ENCODE measurements at places on chromosomes 13 and 19.

- DNase-seq, result no peak
These were observed 8.6 kb downstream of the AKAP11 start for GRCh38 chr13:42280537-42280936.

DNA sequence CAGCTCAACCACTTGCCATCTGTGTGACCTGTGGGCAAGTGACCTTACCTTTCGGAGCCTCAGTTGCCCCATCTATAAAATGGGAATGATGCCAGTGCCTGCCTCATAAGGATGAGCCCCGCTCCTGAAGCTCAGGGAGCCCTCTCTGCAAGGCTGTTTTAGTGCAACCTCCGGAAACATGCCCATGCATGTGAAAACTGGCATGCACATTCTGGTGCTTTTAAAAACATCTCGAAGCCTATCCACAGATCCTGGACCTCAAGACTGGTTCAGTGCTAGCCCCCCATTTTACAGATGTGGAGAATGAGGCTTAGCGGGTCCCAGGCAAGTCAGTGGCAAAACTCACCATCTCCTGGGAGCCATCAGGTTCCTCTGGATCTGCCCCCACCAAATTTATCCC lies 5.6 kb downstream of the CADM4 start:
- no peak for DNase-seq

DNA sequence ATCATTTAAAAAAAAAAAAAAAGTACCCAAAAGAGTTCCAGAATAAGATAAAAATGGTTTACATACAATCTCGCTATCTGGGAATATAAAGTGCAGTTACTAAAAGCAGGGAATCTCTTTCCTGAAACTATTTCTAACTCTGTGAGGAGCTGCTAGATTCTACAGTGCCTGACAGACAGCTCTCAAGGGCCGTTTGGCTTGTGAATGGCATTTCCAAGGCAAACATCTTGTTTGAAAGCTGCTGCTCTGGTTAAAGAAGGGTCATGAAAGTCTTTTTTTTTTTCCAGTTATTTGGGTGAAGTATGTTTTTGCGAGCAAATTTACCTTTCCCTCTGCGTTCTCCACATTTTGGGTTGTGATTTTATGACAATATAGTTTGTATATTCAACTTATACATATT lies 29.0 kb upstream of the CEACAM21 start:
- no peak for DNase-seq

DNA sequence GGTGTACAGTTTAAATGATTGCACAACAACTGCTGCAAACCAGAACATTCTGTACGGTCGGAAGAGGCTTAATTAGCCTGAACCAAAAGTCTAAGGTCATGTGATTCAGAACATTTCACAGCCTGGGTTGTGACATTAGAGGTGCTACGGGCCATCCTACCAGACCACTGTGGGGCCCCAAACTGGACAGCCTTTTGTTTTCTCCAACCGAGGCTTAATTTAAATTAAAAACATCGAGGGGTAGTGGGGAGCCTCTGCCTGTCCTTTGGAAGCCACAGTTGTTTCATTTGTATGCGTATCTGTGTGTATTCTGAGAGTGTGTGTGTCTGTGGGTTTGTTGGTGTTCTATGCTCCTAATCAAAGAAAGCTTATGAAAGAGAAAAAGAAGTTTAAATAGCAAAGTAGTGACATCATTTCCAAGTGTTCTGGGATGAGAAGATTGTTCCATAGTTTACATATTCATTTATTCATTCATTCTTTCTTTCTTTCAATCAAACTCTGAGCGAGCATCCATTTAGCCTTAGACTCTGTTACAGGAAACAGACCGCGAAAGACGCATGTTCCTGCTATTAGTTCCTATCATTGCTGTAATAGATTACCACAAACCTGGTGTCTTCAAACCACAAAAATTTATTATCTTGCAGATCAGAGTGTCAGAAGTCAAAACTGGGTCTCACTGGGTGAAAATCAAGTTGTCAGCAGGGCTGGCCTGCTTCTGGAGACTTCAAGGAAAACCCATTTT lies 444.8 kb downstream of the FOXO1 start:
- no peak for DNase-seq
